CD4-positive, alpha-beta T cell (primary cell): ENCODE measurements at places on chromosomes 4 and X.
A peak's percentile ranks its signal among the peaks of the same experiment; 100 is the strongest.

- DNase-seq = no peak
Measured at GRCh38 chr4:8548731-8549351, 31.4 kb upstream of the GPR78 start.

DNA sequence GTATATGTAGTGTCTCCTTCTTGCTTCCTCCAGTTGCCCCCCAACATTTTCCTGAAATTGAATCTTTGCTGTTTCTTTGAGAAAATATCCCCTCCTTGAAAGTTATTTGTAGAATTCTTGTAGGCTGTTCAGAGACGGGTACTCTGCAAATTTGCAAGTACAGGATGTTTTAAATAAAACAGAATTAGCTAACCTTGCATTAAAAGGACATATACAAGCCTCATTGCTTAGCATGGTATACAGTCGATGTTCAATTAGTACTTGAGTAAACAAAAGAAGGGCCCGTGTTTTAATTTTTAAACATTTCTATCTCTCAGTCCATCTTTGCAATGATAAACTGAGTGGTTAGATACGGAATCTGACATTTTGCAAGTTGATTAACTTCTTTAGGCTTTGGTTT, 50.8 kb downstream of the RAPGEF2 start:
- DNase-seq = no peak

GRCh38 chr4:3659131-3659530, 107.1 kb upstream of the ADRA2C start:
- DNase-seq = no peak

- DNase-seq = no peak
Measured at GRCh38 chr4:338759-339097, 1.1 kb downstream of the ZNF141 start.

GRCh38 chrX:6226596-6227452, 1.8 kb downstream of the NLGN4X start:
- no peak for DNase-seq

GRCh38 chrX:110037178-110037577, 34.3 kb downstream of the TMEM164 start:
- DNase-seq = no peak

- peak; percentile 30 for DNase-seq
Measured at GRCh38 chrX:106999002-106999975, 723 bp downstream of the MORC4 start.

DNA sequence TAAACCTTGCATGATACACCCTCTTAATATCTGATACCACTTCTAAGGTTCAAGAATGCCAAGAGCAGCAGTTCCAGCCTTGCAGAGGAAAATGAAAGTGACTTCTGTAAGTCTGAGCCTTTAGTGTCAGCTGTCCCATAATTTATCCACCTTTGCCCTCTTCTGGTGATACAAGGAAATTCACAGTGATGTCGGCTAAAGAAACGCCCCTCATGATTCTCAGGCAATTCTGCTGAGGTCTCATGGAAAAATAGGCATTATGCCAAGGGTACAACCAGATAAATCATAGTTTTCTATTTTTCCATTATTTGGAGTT, 172.2 kb upstream of the CXCL13 start:
- peak; percentile 51 for DNase-seq

DNA sequence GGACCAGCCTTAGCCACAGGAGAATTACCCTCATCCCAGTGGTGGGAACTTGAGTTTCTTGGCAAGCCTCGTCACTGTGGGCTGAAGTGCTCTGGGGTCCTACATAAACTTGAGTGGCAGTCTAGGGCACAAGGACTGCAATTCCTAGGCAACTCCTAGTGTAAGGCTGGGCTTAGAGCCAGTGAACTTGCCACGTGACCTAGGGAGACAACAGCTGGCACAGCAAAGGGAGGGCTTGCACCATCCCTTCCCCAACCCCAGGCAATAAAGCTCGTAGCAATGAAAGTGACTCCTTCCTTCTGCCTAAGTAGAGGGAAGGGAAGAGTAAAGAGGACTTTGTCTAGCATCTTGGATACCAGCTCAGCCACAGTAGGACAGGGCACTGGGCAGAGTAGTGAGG, 81.8 kb downstream of the TEX11 start:
- no peak for DNase-seq

DNA sequence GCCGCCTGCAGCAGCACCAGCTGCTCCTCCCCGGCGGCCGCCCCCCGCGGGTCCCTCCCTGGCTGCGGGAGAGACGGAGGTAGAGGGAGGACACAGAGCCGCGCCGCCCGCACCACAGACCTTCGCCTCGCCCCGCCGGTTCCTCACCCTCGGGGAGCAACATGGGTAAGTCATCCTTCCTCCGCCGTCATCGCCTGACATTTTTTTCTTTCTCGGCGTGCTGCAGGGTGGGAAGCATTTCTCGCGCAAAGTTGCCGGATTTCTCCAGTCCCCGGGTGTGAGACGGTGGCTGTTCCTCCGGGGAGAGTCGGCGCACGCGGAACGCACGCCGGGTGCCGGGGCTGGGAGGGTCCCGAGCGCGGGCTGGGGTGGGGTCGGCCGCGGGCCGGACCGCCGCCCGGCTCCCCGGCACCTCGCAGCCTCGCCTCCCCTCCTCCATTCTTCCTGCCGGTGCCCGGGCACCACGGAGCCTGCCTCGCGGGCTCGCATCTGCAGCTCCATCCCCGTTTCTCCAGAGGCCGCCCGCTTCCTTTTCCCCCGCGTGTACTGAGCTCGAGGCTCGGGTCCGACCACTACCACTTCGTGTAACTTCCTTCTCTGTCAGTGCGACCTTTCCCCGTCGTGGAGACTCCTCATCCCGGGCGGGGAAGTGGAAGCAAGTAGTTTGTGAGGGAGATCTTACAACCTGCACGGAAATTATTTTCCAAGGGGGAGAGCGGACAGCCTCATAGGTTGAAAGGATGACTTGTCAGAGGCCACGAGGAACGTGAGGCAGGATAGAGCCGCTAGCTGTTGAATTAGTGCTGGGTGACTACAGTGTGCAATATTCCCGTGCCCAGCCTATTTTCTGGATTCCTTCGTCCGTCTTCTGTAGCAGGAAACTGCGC, 464 bp downstream of the RAP1GDS1 start:
- peak; percentile 50 for DNase-seq

GRCh38 chr4:38664706-38665401, 855 bp downstream of the KLF3 start:
- peak; percentile 66 for DNase-seq

DNA sequence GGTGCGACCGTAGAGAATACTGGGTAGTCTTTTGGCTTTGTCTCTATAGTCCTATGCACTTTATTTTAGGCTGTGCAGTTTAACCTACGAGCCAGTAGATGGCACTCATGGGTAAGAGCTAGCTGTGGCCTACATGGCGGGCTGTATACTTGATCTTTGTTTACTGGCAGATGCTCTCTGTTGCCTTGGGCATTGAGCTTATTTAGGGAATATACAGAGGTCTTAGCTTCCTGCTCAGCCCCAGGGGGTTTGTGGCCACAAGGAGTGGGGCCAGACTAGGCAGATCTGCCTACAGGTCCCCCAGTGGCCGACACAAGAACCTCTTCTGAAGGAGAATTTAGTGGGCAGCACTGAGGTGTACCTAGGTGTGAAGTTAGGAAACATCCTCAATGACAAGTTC, 227.6 kb upstream of the HDX start:
- peak; percentile 8 for DNase-seq

DNA sequence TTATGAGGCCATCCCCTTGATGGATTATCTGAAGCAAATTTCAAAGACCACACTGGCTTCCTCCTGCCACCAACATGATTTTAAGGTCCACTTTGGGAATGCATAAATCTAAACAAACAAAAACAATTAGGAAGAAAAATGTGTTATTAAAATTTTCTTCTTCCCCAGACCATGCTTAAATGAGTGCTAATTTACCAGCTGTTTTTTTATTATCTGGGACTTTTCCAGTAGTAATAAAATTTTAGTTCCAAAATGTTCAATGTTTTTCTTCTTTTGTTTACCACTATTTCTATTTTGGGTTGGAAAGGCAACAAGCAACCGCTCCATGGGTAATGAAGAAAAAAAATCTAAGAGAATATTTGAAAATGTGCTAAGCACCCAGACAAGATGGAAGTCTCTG, 62.3 kb downstream of the POLR2B start:
- DNase-seq = no peak

DNA sequence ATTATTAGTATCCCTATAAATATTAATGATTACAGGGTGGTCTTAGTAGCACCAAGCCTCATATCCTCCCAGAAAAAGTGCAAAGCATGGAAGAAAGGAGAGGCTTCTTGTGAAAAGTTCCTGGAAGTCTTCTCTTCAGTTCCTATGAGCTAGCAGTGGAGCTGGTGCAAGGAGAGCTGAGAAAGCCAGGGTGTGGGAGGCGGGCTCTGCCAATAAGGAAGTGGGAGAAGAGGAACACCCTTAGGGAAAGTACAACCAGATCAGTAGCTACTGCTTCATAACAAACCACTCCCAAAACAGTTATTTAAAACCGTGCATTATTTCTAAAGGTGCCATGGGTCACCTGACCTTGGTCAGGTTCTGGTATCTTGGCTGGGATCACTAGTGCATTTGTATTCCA, 72.4 kb downstream of the MAP9 start:
- no peak for DNase-seq

DNA sequence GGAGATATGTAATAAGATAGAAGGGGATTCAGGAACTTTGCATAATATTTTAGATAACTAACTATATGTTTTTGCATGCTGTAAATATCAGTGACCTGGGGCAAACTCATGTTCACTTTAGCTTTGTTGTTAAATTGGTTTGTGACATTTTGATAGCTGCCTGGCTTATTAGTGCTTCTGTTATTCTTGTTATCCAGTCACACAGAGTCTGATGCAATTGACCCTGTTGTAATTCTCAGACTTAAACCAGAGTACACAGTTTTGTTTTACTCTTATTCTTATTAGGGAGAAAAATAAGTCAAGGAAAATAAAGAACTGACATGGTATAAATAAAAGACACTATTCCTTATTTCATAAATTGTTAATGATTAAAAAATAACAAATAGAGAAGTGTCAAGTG, 516.7 kb upstream of the SLIT2 start:
- DNase-seq = no peak

- no peak for DNase-seq
Measured at GRCh38 chrX:146351620-146352019, 458.0 kb upstream of the CXorf51B start.

DNA sequence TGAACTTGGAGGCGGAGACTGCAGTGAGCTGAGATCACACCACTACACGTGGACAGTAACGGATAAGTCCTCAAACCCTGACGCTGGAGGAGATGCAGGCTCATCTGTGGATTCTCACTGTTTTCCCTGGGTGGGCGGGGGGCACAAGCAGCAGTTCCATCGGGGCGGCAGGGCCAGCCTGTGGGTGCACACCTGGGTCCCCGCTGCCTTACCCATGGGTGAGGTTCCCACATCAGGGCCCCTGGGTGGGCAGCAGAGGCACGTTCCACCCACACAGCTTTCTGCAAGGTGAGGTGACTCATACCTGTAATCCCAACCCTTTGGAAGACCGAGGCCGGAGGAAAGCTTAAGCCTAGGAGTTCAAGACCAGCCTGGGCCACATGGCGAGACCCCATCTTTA, 56.6 kb upstream of the MXD4 start:
- DNase-seq = no peak

- no peak for DNase-seq
Measured at GRCh38 chr4:7898385-7898784, 41.3 kb downstream of the AFAP1 start.

GRCh38 chrX:145484740-145485139, 237.4 kb downstream of the SPANXN1 start:
- no peak for DNase-seq

GRCh38 chr4:84808332-84808731, 158.2 kb downstream of the WDFY3 start:
- no peak for DNase-seq

GRCh38 chr4:66062044-66062443, 391.8 kb upstream of the EPHA5 start:
- DNase-seq = no peak

DNA sequence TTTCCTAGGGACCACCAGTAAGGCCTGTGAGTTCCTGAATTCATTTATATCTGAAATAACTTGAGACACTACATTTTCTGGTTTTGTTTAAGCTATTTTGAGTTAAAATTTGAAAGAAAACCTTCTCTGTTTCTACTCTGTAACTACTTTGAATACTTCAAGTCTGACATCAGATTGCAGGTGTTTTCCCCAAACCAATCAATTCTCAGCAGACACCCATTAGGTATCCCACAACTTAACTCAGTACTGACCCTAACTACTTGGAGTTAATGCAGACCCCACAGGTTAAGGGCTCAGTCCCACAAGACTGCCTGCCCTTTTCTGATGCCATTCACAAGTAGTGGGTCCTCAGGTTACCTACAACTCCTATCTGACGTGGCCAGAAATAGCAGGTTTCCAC, 1100.0 kb upstream of the SLIT2 start:
- no peak for DNase-seq

- no peak for DNase-seq
Measured at GRCh38 chr4:26144526-26145155, 176.2 kb upstream of the RBPJ start.

- no peak for DNase-seq
Measured at GRCh38 chrX:144730471-144730870, 516.8 kb upstream of the SPANXN1 start.

DNA sequence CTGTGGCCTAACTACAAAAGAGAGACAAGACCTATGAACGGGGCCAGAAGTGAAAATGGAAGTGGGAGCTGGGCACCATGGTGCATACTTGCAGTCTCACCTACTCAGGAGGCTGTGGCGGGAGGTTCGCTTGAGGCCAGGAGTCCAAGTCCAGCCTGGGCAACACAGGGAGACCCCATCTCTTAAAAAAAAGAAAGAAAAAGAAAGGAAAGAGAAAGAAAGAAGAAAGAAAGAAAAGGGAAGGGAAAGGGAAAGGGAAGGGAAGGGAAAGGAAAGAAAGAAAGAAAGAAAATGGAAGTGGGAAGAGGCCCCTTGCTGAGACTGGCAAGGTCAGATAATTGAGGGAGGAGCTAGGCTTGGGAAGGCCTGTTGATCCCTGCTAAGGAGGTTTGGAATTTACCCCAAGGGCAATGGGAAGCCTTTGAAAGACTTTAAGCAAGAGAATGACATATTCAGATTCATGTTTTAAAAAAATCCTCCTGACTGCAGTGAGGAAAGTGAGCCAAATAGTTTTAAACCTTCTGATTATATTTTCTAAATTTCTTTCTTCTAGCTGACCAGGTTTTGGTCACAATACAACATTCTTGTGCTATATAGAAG, 17.7 kb upstream of the HERC5 start:
- no peak for DNase-seq

- no peak for DNase-seq
Measured at GRCh38 chr4:156884183-156884582, 87.4 kb downstream of the PDGFC start.

DNA sequence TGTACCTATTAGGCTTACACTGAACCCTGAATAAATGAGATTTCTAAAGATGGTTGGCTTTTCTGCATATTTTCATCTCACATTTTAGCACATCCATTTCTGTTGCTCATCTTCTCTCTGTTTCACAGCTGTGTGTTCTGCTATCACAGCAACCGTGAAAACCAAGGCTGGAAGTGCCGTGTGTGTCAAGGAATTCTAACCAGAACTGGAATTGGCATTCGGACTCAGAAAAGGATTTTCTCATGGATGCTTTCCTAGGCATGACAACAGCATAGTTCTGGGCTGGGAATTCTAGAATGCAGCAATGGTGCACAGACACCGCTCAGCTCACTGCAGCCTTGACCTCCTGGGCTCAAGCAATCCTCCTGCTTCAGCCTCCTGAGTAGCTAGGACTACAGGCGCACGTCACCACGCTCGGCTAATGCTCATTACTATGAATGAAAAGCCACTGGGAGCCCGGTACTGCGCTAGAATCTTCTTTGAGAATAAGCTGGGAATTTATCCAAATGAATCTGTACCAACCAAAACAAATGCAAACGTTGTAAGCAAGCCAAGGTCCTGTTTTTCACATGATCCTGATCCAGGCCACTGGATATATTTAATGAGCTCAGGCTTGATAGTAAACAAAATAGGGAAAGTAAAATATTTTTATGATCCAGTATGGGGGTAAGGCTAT, 105.2 kb downstream of the RBM47 start:
- no peak for DNase-seq
